Spleen (tissue), 13 donors: ENCODE measurements at places on chromosomes 11 and 22.

- DNase-seq = no peak
Observed at GRCh38 chr11:32526760-32527159, 56.9 kb upstream of the EIF3M start.

DNA sequence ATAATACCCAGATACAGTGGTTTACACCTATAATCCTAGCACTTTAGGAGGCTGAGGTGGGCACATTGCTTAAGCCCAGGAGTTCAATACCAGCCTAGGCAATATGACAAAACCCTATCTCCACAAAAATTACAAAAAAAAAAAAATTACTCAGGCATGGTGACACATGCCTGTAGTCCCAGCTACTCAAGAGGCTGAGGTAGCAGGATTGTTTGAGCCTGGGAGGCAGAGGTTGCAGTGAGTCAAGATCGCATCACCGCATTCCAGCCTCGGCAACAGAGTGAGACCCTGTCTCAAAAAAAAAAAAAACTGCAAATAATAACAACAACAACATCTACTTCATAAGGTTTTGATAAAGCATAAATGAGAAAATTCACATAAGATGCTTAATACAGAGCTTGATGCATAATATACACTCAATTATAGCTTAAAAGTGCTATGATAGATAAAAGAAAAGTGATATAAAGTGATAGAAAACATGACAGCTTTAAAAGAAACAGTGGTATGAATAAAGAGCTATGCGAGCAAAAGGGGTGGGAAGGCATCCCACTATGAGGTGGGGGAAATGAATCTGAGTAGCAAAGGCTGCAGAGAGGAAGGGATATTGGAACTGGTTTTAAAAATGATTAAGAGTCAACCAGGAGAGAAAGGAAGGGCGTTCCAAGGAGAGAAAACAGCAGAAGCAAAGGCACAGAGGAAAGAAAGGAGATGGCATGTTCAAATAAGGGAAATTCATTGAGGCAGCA is 197.6 kb downstream of the KIF18A start:
- DNase-seq = no peak

DNA sequence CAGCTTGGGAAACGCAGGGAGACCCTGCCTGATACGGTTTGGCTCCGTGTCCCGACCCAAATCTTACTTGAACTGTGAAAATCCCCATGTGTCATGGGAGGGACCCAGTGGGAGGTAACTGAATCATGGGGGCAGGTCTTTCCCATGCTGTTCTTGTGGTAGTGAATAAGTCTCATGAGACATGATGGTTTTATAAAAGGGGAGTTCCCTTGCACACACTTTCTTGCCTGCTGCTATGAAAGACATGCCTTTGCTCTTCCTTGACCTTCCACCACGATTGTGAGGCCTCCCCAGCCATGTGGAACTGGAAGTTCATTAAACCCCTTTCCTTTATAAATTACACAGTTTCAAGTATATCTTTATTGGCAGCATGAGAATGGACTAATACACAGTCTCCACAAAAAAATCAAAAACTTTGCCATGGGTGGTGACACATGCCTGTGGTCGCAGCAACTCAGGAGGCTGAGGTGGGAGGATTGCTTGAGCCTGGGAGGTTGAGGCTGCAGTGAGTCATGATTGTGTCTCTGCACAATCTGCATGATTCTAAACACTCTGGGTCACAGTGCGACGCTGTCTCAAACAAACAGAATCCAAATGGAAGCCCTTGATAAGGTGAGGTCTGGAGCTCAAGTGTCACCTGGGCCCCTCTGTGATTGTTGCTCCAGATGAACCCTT is 34.9 kb downstream of the SYN3 start:
- DNase-seq = no peak

DNA sequence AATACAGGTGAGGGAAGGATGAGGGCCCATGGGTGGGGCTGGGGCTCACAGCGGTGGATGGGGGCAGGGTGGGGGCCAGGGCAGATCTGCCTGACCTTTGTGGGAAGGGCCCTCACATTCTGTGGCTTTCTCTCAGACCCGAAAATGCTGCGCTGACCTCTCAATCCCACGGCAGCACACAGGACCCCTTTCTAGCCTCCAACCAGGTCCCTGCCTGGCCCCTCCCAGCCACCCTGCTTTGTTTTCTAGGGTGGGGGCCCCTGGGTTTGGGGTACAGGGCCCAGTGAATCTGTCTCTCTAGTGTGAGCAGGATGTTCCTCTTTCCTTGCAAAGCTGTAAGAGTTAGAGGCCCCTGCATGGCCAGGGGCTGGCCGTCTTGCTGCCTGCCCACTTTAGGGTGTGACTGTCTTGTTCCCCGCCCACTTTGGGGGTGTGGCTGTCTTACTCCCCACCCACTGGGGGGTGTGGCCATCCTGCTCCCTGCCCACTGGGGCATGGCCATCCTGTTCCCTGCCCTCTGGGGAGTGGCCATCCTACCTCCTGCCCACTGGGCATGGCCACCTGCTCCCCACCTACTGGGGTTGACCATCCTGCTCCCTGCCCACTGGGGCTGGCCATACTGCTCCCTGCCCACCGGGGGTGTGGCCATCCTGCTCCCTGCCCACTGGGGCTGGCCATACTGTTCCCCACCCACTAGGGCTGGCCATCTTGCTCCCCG is 11.5 kb downstream of the PARVG start:
- DNase-seq = peak; percentile 88

DNA sequence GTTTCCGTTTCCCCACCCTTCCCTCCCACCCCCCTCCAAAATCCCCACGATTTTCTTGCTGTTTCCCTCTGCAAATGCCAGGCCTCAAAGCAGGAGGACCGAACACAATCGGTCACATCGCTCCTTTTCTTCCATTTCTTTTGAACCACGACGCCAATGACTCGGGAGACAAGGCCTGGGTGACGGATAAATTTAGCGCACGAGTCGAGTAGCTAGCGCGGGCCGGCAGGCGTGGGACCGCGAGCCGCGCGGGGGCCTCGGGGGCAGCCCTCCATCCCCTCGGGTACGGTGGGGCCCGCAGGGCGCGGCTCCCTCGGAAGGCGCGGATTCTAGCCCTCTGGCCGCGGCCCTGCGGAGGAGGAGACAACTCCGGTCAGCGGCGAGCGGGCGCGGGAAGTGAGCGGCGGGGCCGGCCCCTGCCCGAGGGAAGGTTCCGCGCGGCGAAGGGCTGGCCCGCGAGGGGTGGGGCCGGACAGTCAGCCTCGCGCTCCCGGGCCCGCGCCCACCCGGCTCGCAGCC is 414 bp downstream of the JOSD1 start:
- DNase-seq = peak; percentile 96

GRCh38 chr11:27263046-27263445 is 100.0 kb downstream of the CCDC34 start:
- DNase-seq = no peak

GRCh38 chr11:16774936-16775613 is 36.6 kb downstream of the C11orf58 start:
- DNase-seq = no peak

GRCh38 chr11:126282361-126282735 is 545 bp upstream of the TIRAP start:
- DNase-seq = peak; percentile 85

- no peak for DNase-seq
Observed at GRCh38 chr11:54946424-54946823, 239.8 kb downstream of the OR4A5 start.

DNA sequence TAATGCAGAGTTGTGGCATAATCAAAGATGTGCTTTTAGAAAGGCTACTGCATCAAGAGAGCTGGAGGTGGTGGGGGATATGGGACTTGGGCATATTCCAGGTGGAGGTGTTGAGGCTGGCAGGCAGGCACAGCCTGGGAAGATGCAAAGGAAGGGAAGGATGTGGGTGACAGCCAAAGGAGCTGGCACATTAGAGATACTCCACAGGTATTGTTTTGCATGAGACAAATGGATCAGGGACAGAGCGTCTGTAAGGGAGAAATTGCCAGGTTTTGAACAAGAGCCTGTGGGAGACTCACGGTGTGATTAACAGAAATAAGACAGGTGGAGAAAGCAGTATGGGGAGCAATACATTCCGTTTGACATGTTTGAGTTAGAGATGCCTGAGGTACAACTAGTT is 263.7 kb downstream of the NELL1 start:
- DNase-seq = no peak

DNA sequence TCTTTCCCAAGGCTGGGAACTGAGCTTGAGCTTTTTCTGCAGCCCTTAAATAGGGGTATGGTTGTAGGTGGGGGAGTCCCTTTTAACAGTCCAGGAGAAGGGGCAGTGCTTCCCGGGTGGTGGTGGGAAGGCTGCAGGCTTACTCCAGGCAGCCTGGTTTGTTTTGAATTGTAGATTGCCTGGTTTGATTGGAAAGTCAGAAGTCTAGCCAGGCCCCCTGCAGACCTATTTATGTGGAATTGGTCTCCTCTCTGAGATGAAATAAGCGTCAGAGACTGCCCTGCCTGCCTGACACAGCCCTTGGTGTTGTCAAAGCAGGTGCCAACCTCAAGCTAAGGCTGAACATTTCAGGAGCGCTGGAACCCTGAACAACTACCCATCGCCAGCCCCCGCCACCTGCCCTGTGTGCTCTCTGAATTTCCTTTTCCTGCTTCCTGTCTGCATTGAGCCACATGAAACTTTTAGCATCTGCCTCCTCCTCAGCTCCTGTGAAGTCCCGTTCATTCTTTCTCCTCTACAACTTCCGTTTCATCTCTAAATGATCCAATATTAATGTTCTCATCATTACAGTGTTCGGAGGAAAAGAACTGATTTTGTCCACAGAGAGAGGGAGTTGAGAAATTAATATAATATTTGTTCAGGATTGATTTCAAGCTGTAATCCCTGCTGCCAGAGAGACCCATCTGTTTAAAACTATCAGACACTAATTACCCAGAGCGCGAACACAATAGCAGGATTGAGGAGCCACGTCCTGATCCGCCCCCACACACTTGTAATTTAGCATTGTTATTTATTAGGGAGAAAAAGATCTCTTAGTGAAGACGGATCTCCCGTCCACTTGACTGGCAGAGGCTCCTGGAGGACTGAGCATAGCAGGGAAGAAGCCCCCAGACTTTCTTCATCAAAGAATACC is 136.5 kb downstream of the TRIM29 start:
- no peak for DNase-seq
